ENCODE measurements at places on chromosomes 11 and 22.

DNA sequence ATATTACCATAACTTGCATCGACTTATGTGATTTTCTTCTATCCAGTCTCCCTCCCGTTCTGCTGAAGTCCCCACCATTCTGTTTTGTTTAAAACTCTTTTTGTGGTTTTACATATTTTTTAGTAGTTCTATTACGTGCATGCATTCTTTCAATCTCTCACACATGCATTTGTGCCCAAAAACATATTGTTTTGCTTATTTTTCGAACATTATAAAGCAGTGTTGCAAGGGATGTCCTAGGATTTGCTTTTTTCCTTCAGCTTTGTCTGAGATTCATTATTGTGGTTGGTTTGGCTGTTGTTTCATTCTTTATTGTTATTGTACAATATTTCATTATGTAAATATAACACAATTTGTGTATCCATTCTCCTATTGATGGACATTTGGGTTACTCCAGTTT lies 235.7 kb downstream of the DYNC2H1 start:
- no peak for DNase-seq

DNA sequence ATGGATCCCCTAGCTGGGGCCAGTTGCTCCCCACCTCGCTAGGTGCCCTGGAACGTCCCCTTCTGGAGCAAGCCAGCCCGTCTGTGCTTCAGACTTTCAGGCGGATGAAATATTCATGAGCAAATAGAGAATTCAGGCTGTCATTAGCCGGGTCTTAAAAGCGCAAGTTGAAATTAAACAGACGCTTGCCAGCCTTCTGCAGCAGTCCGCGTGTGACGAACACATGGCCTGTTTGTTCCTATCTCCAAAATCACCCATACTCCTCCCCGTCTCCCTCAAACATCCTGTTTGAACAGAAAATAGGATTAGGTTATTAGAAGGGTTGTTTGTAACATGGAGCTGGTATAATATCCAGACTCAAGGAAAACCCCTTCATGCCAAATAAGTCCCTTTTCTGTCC lies 38.7 kb downstream of the MYO18B start:
- no peak for DNase-seq

DNA sequence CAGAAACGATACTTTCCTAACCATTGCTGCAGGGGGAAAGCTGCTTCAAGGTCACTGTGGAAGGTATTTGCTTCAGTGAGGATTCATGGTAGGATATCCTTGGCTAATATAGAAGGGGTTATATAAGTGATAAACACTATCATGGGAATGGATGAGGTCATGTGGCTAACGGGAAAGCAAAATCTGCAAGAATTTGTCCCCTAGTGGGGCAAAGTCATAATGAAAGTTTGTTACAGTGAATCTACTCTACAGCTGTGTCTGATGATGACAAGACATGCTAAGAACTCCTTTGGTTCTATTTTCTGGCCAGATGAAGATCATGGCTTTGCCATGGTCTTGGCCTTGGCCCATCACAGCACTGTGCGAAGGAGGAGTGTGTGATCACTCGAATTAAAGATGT lies 13.8 kb downstream of the MMP20 start:
- no peak for DNase-seq

GRCh38 chr11:58579192-58580129 lies 598 bp downstream of the ZFP91 start:
- DNase-seq, result peak; percentile 97

DNA sequence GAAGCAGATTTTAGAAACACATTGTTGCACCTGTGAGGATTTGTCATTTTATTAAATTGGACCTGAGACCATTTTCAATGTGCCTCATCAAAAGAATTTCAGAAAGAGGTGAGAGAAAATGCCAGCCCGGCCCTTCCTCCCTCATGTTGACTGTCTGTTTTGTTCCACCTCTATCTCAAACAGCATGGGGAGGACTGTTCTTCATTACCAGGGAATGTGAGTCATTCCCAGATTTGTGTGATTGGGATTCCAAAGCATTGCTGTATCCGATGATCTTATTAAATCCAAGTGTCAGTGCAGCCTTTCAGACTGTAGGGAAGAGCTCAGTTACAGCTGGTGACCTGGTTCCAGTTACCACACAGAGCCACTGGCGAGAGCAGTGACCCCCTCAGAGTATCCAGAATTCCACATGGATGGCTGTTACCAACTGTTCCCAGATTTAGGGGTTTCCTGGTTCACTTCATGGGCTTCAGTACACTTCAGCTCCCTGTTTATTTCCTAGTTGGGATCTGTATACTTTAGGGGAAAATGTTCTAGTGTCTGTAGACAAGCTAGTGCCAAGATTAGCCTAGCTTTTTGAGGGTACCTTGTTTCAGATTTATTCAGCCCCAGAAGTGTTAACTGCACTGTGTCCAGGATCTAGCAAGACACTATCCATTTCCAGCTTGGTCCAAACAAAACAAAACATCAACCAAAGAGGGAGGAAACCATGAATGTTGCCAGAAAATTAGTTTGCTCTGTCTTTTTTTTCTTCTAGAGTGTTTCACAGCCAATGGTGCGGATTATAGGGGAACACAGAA lies 20.9 kb downstream of the KREMEN1 start:
- DNase-seq, result no peak

- DNase-seq, result no peak
Observed at GRCh38 chr11:90783111-90783510, 560.3 kb upstream of the CHORDC1 start.

DNA sequence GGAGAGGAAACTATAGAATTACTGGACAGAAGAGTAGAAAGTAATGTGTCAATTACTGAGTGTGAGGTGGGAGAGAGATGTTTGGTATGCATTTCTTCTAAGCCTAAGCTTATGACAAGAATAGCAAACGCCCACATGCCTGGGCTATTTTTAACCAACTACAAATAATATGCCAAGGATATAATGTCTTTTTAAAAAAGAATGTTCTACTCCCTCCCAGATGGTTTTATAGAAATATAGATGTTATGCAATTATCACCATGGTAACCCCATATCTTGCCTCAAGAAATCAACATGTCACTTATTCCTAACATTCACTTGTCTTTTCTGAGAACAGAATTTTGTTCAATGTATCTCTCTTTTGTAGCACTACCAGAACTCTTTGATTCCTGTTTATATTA lies 996.7 kb upstream of the CHORDC1 start:
- no peak for DNase-seq

- no peak for DNase-seq
Observed at GRCh38 chr11:70779433-70780245, 381.3 kb downstream of the CTTN start.

DNA sequence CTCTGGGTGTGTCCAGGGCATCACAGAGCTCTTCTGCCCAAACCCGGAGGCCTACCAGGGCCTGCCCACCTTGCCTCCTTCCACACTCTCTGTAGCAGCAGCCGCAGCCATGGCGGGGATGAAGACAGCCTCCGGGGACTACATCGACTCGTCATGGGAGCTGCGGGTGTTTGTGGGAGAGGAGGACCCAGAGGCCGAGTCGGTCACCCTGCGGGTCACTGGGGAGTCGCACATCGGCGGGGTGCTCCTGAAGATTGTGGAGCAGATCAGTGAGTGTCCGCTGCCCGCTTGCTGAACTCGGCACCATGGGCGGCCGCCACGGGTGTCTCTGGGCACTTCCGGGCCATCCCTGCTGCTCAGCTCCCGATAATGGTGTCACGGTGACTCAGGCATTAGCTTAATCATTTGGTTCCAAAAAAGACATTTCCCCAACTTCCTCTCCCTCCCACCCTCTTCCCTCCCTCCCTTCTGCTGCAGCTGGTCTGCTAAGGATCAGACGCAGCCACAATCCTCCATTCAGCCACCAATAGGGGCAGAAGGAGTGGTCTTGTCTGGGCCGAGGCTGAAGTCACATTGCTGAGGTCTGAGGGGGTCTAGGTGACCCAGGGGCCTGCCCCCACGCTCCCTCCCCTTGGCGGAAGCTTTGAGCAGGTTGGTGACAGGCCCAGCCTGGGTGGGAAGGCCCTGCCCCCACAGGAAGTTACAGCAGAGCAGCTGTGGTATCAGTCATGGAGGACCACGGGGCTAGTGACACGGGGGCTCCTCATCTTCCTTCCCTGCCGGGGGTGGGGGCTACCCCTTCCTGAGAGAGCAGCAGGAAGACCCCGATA lies 950 bp downstream of the FERMT3 start:
- DNase-seq, result peak; percentile 23

GRCh38 chr11:64305691-64306562 lies 603 bp downstream of the ESRRA start:
- peak; percentile 95 for DNase-seq

DNA sequence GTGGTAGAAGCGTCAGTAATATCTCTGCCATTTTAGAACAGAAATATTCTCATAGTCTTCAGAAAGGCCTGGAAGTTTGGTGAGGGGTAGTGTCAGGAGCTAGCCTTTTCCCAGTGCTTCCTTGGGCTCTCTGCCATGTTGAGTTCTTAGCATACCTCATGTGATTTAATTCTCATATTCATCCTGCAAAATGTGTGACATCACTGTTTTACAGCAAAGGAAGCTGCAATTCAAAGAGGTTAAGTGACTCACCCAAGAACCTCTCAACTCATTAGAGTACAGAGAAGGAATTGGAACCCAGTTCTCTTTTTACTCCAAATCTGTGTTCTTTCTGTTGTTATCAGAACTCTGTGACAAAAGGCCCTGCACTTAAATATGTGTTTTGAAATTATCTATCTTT lies 72.1 kb downstream of the RNF169 start:
- DNase-seq, result no peak

DNA sequence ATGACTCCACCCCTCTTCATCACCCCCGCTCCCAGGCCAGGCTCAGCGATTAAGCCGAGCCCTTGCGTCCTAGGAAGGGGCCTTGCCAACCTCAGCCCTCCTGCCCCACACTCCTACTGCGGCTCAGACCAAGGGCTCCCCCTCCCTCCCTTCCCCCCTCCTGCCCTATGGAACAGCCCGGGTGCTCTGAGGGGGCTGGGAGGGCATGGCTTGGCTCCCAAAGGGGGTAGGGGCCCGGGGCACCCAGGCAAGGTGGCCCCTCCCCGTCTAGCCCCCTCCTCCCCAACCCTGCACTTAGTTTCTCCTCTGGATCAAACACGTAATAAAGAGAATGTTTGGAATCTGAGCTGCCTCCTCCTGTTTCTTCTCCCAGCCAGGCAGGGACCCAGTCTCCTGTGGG lies 6.3 kb downstream of the RCOR2 start:
- no peak for DNase-seq

DNA sequence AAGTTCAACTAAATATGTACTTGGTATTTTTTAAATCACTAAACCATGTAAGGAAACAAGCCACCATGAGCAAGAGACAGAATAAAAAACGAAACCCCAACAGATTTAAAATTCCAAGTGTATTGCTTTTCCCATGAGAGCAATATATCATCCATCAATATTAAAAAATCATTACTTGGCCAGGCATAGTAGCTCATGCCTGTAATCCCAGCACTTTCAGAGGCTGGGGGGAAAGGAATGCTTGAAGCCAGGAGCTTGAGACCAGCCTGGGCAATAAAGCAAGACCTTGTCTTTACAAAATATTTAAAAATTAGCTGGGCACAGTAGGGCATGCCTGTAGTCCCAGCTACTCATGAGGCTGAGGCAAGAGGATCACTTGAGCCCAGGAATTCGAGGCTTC lies 190.8 kb downstream of the TTC28 start:
- DNase-seq, result no peak

DNA sequence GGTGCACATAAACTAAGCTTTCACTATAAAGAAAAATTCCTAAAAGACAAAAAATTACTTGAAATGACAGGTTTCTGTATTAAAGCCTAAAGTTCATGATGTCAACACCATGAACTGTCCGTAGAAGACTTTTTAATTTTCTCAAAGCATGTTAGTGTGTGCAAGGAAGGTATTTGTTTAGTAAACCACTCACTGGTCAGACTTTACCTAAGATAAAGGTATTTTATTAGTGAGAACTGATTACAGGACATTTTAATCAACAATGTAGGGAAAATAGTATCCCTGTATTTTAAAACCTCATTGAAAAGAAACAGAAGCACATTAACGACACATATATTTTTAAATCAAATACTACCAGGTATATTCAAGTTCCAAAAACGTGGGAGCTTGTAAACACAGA lies 2.9 kb downstream of the PICALM start:
- DNase-seq, result no peak

DNA sequence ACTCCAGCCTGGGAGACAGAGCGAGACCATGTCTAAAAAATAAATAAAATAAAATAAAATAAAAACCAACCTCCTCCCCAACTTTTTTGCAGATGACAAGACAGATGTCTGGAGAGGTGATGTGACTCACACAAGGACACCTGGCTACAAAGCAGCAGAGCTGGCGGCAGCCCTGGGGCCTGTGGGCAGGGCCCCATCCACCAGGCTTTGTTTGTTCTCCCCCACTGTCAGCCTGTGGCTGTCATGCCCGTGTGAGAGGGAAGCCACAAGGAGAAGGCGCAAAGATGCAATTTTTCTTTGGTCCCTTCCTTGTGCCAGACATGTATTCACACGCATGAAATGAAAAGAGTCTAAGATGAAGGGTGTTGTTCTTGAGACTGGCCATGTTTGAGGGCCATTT lies 16.6 kb downstream of the CD59 start:
- no peak for DNase-seq

DNA sequence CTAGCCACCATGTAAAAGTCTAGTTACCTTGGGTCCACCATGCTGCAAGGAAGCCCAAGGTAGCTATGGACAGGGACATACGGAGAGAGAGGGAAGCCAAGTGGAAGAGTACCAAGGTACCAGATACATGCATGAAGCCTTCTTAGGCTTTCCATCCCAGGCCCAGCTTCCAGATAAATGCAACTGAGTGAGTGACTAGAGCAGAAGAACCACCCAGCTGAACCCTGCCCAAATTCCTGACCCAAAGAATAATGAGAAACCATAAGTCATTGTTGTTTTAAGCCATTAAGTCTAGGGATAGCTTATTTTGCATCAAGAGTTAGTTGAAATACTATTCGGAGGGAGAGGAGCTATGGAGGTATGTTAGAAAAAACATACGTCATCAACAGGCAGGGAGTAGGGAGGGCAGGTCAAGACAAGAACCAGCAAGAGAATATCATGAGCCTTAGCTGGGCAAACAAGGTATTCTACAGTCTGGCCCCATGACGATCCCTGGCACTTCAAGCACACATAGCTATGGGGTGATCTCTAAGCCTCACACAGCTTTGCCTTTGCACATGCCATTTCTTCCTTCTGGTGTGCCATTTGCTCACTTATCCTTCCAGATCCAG lies 36.5 kb upstream of the APLNR start:
- DNase-seq, result no peak

Measured in RPMI8226 (cell line).